Cardiac septum (tissue), 1 donor: ENCODE measurements at places on chromosomes 12 and 14.

GRCh38 chr14:101289230-101289690 lies 272.0 kb upstream of the DIO3 start:
- no peak for DNase-seq

- no peak for DNase-seq
Observed at GRCh38 chr12:63397807-63398206, 246.8 kb upstream of the AVPR1A start.

GRCh38 chr12:53825246-53826081 lies 73.7 kb upstream of the CISTR start:
- no peak for DNase-seq

DNA sequence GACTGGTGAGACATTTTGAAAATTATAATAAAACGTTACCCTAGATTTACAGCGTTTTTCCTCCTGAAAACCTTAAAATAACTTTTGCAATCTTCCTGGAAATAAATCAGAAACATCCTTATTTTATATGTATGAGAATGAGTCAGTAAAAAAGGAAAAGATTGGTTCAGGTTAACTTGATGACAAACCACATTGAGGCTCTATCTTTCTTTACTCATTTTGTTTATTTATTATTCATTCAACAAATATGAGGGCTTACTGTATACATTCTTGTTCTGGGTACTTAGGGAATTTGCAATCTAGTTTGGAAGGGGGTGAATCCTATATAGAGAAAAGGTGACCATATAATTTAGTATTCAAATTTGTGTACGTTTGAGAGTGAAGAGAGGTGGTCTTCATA lies 156.6 kb downstream of the UNC79 start:
- DNase-seq = no peak

GRCh38 chr12:30691122-30691879 lies 4.4 kb downstream of the IPO8 start:
- DNase-seq = no peak
